ENCODE measurements at places on chromosomes 11 and 22. TPM values are rescaled to one million over a fixed set of nuclear protein-coding genes. Genes with fewer than 3 reads are reported as not detected.

Gene OR8A1
- not detected for polyA plus RNA-seq

Gene EHF
- 0.02 TPM for polyA plus RNA-seq

- no peak overlapping the region for H3K4me3 ChIP-seq
- no peak for DNase-seq
- no peaks in the 10 kb centered on the region for H3K36me3 ChIP-seq
- H3K27me3 ChIP-seq, result no peaks in the 10 kb centered on the region
Observed at GRCh38 chr22:39194098-39194497, 41.6 kb upstream of the CBX7 start.

- H3K27ac ChIP-seq, result peak overlapping the region; percentile 35
- no peaks in the 10 kb centered on the region for H3K36me3 ChIP-seq
- no peaks in the 10 kb centered on the region for H3K27me3 ChIP-seq
Observed at GRCh38 chr22:43088627-43088983, 586 bp downstream of the TTLL1 start.

DNA sequence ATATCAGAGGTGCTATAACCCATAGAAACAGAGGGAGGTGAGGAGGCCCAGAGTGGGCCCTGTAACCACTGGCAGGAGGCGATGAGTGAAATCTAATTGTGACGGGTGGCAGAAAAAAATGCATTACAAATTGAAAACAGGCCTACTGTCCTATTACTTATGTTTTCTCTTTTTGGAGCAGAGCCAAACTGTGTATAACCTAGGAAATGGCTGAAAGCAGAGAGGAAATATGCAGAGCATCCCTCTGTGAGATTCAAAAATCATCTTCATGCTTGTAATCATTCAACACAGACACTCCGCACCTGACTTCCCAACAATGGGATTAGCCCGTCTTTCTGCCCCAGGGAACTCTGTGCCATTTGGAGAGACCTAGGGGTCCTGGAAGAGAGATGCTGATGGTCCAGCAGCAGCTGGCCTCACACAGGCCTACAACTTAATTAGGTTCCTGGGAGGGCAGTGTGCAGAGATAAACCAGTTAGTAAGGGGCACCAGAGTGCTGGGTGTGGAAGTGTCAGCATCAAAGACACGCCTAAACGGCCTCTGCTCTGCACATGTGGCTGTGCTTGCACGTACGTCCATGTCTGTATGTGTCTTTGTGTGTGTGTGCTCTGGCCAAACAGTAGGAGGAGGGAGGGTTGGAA lies 41.8 kb downstream of the MAP6 start:
- no peaks in the 10 kb centered on the region for H3K36me3 ChIP-seq
- H3K27ac ChIP-seq, result no peak overlapping the region
- no peaks in the 10 kb centered on the region for H3K4me1 ChIP-seq
- no peak overlapping the region for H3K4me3 ChIP-seq

DNA sequence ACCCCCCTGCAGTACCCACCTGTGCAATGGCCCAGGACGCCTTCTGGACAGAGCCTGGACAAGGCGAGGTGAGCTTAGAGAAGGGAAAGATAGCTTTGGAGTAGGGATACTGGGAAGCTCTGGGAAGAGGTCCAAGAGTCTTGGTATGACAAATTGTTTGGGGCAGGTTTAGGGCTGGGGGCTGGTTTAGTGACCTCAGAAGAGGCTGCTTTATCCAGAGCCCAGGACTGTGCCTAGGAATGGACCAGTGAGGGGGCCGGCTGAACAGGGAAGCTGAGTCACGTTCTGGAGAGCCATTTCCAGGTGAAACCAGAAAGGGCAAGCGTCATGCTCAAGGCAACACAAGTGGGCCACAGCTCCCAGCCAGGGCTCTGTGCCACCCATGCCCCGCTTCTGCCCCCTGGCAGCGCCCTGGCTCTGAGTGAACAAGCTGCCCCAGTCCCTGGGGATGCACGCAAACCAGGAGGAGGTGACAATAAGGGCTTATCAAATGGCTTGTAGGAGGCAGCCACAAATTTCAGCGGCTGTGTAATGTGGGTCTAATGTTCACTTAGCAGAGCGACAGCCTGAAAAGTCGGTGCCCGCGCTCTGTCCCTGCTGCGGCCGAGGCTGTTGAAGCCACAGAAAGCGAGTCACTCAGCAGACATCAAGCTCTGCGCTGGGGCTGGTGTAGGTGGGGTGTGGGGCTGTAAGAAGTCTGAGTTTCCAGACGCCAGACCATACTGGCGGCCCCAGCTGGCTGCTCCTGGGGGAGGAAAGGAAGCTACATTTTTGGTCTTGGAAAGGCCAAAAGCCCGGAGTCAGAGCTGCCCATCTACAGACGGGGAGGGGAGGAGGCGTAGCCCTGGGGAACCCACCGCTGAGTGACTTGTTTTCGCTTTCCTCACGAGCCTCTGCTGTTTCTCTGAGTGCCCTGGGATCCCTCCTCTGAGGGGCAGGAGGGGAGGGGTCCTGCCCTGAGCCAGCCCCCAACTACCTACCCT lies 18.3 kb upstream of the SYT7 start:
- no peak overlapping the region for H3K4me3 ChIP-seq
- no peaks in the 10 kb centered on the region for H3K27me3 ChIP-seq
- no peaks in the 10 kb centered on the region for H3K36me3 ChIP-seq
- H3K27ac ChIP-seq, result no peak overlapping the region

- no peaks in the 10 kb centered on the region for H3K36me3 ChIP-seq
- no peak overlapping the region for H3K27ac ChIP-seq
- H3K4me3 ChIP-seq, result no peak overlapping the region
- no peaks in the 10 kb centered on the region for H3K4me1 ChIP-seq
- no peaks in the 10 kb centered on the region for H3K27me3 ChIP-seq
Observed at GRCh38 chr11:92449222-92449621, 224.6 kb downstream of the FAT3 start.

DNA sequence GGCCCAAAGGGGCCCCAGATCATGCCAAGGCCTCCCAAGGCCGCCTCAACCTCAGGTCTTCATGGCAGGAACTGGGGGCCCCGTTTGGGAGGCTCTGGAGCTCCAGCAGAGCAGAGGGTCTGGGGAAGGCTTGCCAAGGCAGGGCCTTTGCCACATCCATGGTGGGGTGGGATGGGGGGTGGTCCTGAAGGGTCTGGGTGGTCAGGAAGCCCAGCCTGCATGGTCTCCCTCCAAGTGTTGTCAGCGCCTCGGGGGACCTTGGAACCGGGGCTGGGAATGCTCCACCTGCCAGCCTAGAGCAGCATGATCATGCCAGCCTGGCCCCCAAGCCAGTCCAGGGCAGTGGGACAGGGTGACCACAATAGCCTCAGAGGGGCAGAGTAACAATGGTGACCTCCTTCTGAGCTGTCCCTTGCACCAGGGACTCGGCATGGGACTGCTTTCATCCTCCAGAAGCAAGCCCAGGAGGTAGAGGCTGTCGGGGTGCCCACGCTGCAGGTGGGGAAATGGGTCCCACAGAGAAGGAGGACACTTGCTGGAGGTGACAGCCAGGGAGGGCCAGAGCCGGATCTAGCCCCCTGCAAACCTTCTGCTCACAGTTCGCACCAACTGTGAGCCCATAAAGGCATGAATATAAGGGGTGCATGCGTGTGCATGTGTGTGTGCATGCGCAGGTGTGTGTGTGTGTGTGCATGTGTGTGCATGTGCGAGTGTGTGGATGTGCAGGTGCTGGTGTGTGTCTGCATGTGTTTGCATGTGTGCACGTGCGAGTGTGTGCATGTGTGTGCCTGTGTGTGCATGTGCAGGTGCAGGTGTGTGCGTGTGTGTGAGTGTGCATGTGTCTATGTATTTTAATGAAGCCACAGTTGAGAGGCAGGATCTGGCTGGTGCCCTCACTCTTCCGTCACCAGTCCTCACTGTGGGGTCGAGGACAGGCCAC lies 63.8 kb downstream of the MYEOV start:
- H3K4me1 ChIP-seq, result peaks cover 5% of the 10 kb centered on the region
- no peaks in the 10 kb centered on the region for H3K27me3 ChIP-seq
- no peaks in the 10 kb centered on the region for H3K36me3 ChIP-seq
- DNase-seq, result no peak
- H3K27ac ChIP-seq, result no peak overlapping the region

DNA sequence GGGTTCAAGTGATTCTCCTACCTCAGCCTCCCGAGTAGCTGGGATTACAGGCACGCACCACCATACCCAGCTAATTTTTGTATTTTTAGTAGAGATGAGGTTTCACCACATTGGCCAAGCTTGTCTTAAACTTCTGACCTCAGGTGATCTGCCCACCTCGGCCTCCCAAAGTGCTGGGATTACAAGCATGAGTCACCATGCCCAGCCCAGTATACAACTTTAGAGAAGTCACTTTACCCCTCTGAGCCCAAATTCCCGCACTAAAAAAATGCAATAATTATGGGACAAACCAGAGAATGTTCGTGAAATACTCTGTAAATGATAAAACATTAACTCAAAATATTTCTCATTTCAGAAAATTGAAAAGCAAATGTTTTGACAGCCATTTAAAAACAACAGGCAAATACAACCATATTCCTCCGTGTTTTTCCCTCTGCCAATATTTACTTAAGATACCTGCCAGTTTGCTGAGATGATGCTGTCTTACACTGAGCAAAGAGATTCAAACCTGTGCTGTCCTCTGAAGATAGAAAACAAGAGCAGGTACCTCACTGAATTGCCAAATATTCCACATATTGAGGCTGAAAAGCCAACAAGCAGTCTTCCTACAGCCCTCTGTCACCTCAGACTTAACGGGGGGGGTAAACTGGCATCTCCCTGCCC lies 9.6 kb downstream of the PLEKHA7 start:
- no peak overlapping the region for H3K4me3 ChIP-seq
- no peak overlapping the region for H3K27ac ChIP-seq
- DNase-seq, result no peak
- H3K4me1 ChIP-seq, result no peaks in the 10 kb centered on the region
- H3K27me3 ChIP-seq, result no peaks in the 10 kb centered on the region

All from spleen (tissue), 13 donors.